ENCODE measurements at places on chromosomes 4 and X. TPM values are rescaled to one million over a fixed set of nuclear protein-coding genes. Genes with fewer than 3 reads are reported as not detected.

DNA sequence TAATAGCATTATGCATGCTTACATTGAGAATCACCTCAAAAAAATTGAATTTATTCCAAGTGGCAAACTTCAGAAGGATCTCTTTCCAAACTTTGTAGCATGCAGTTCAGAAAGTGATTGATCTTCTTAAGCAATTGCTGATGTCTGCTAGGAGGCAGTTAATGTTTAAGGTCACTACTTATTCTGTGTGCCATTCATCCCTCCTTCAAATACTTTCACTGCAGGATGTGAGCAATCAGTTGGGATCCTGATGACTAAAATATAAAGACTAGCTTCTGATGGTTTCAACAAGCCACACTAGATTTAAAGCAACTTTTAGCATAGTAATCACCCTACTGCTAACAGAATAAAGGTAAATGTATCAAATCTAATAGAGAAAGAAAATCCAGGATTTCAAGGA, 414.1 kb downstream of the ADGRL3 start:
- H3K4me1 ChIP-seq, result peaks cover 6% of the 10 kb centered on the region
- H3K27ac ChIP-seq, result no peak overlapping the region
- DNase-seq, result no peak
- peak overlapping the region; percentile 22 for H3K4me3 ChIP-seq
- no peaks in the 10 kb centered on the region for H3K36me3 ChIP-seq
- H3K27me3 ChIP-seq, result no peaks in the 10 kb centered on the region

- H3K27me3 ChIP-seq, result no peaks in the 10 kb centered on the region
- no peak for DNase-seq
- H3K36me3 ChIP-seq, result no peaks in the 10 kb centered on the region
- no peak overlapping the region for H3K27ac ChIP-seq
Observed at GRCh38 chr4:116501954-116502353, 583.4 kb downstream of the TRAM1L1 start.

DNA sequence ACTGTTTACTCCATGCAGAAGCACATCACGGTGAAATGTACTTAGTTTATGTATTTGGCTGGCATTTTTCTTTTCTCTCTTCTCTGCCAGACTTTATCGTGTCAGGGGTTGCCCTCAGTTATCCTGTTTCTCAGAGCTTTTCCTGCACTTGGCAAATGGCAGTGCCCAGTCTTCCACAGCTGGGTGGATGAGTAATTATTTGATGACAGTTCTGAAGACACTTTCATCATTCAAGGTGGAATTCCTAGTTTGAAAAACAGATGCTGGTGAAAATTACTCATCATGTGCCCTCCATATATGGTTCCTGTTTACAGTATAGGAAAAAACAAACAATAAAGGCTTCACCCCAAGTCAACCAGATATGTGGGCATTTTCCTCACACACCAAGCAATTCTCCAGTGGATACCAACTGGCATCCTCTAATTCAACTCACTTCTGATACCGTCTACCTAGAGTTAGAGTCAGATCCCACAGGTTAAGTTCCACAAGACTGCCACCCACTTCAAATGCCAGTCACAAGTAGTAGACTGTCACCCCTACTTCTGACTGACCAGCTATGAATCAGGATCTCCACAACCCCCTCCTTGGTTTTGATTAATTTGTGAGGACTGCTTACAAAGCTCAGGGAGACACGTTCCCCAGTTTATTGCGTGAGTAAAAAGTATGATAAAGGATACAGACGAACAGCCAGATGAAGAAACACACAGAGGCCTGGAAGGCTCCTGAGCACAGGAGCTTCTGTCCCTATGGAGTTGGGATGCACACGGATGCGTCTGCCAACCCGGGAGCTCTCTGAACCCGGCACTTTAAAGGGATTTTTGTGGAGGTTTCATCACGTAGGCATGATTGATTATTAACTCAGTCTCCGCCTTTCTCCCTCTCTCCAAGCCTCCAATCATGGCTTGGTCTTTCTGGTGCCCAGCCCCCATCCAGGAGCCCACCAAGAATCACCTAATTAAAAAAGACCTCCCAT, 72.9 kb downstream of the CLDN34 start:
- H3K36me3 ChIP-seq, result no peaks in the 10 kb centered on the region
- no peak overlapping the region for H3K4me3 ChIP-seq
- H3K27me3 ChIP-seq, result no peaks in the 10 kb centered on the region
- H3K4me1 ChIP-seq, result no peaks in the 10 kb centered on the region

GRCh38 chr4:98510757-98511517, 147.5 kb downstream of the TSPAN5 start:
- peak overlapping the region; percentile 24 for H3K4me3 ChIP-seq
- no peak for DNase-seq
- no peaks in the 10 kb centered on the region for H3K36me3 ChIP-seq
- peaks cover 49% of the 10 kb centered on the region for H3K4me1 ChIP-seq
- H3K27ac ChIP-seq, result peak overlapping the region; percentile 23
- no peaks in the 10 kb centered on the region for H3K27me3 ChIP-seq

- H3K36me3 ChIP-seq, result peaks cover 15% of the 10 kb centered on the region
- no peaks in the 10 kb centered on the region for H3K4me1 ChIP-seq
- H3K27ac ChIP-seq, result no peak overlapping the region
- no peaks in the 10 kb centered on the region for H3K27me3 ChIP-seq
- no peak for DNase-seq
- H3K4me3 ChIP-seq, result no peak overlapping the region
Observed at GRCh38 chr4:25129917-25130316, 30.3 kb downstream of the SEPSECS start.

DNA sequence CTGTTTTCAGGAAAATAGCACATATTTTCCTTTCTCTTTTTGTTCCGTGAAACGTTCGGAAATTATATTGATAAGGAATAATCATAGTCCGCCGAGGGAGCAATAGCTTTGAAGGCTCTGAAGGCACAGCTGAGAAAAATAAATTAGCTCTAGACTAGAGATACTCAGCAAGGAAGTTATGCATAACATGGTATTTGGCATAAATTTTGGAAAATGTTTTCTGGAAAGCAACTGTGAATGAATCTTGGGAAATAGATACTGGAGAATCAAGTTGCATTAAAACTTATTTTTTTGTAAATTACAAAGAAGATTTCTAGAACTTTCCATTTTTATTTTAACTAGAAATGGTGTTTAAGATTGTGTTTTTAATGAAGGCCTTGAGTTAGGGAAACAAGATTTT, 92.4 kb downstream of the HPRT1 start:
- no peak overlapping the region for H3K27ac ChIP-seq
- no peaks in the 10 kb centered on the region for H3K27me3 ChIP-seq
- peaks cover 14% of the 10 kb centered on the region for H3K4me1 ChIP-seq
- DNase-seq, result no peak
- no peaks in the 10 kb centered on the region for H3K36me3 ChIP-seq
- no peak overlapping the region for H3K4me3 ChIP-seq

DNA sequence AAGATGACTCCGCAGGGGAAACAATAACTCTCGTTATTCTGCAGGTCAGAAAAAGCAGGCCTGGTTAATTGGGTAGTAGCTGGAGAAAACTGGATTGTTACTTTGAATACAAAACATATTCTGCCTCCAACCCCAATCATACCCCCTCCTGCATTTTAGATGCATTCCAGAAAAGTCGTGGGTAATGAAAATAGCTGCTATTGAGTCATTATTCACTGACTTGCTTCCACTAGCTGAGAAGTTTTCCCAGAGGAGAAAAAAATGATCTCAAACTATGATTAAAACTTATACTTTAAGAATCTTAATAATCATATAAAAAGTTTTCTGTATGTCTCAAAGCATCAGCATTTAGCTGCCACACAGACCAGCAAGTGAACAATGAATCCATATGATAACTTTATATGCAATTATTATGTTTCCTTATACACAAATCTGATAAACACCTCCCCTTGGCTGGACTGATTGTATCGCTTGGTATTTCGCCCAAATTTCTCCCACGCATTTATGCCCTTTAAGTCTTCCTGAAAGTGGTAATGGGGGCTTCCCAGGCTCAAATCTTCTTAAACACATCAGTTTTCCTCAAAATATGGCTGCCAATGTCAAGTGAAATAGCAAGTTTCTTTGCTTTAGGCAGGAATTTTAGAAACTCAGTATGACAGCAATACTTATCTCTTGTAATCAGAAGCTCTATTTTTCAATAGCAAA, 181.0 kb downstream of the LDB2 start:
- H3K36me3 ChIP-seq, result no peaks in the 10 kb centered on the region
- H3K4me1 ChIP-seq, result no peaks in the 10 kb centered on the region
- no peak for DNase-seq
- H3K27me3 ChIP-seq, result no peaks in the 10 kb centered on the region
- H3K27ac ChIP-seq, result no peak overlapping the region

DNA sequence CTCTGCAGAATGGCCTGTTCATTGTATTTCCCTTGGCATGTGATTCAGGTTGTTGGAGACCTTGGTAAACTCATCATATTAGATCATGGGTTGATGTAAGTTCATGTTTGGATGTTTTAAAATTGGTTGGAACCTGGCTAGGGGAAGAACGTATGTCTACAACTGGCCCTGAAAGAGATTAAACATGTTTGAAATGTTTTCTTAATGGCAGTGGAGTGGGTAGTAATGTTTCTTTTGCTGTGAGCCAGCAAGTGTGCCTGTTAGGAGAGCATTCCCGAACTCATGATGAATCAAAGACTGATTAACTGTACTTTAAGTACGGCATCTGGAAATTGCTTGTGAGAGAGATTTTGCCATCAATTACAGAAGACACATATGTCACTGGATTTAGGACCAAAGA, 44.5 kb upstream of the SLC4A4 start:
- no peak for DNase-seq
- H3K36me3 ChIP-seq, result no peaks in the 10 kb centered on the region
- no peak overlapping the region for H3K27ac ChIP-seq
- no peaks in the 10 kb centered on the region for H3K27me3 ChIP-seq
- H3K4me3 ChIP-seq, result no peak overlapping the region

DNA sequence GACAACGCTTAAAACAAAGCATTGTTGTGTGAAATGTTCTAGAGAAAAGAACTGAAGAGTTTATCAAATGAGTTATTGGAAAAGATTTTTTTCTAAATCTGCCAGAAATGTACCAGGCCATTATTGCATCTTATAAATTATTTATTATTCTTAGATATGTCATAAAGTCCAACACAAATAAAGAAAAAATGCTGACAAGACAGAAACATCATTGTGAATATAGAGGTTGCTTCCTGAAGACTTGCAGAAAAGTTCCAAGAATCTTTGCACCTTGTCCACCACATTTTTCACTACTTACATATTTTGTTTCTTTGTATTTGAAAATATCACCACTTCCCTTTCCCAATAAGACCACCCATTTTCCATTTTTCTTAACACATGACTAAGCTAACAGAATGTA, 545.8 kb downstream of the IQCM start:
- no peaks in the 10 kb centered on the region for H3K36me3 ChIP-seq
- no peak overlapping the region for H3K4me3 ChIP-seq
- H3K4me1 ChIP-seq, result no peaks in the 10 kb centered on the region
- H3K27me3 ChIP-seq, result peaks cover 3% of the 10 kb centered on the region
- H3K27ac ChIP-seq, result no peak overlapping the region

Gene F9
- total RNA-seq, result 0.24 TPM

Gene ERAS
- total RNA-seq, result not detected

Gene GAGE2A
- total RNA-seq, result not detected

Gene HTN3
- total RNA-seq, result not detected

Gene LRCH2
- 4.8 TPM for total RNA-seq

Gene HPGDS
- total RNA-seq, result not detected

Gene ANXA3
- 135 TPM for total RNA-seq

All from type B pancreatic cell (in vitro differentiated cells).